Activated CD4-positive, alpha-beta T cell treated with anti-CD3 and anti-CD28 coated beads, Interleukin-2, amount 50 U/mL, for 16 hours (primary cell): ENCODE measurements at places on chromosomes 3 and 15.
A peak's percentile ranks its signal among the peaks of the same experiment; 100 is the strongest.

DNA sequence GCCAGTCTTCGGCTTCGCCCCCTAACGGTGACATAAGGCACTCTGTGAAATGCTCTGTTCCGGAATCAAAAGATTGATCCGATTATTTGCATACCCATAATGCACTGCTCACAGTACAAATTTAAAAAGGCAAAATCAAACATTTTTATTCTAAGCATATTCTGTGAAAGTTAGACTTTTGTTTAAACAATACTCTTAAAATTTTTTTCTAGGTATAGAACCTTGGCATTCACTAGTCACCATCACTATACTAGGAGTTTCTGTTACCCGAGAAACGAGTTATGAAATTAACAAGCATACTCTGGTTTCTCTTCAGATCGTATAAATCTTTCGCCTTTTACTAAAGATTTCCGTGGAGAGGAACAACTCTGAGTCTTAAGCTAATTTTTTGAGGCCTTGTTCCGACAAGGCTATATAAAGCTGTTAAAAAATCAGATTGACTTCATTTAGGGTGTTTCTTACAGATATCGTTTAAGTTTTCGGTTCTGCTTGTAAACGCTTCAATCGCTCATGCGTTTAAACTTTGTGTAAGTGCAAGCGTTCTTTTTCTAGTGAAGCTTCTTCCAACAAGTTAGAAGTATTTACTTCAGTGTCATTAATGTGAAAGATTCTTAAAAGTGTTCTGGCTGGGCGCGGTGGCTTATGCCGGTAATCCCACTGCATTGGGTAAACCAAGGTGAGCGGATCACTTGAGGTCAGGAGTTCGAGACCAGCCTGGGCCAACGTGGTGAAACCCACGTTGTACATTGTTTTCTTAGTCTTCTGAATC lies at the start of gene RNU5B-1:
Gene RNU5B-1, plus strand, starts transcription at position 297 of the 769 bp plus-strand sequence.
- DNase-seq = peak; percentile 95

GRCh38 chr15:52287114-52287513 lies 8.5 kb downstream of the MYO5C start:
- DNase-seq = no peak

DNA sequence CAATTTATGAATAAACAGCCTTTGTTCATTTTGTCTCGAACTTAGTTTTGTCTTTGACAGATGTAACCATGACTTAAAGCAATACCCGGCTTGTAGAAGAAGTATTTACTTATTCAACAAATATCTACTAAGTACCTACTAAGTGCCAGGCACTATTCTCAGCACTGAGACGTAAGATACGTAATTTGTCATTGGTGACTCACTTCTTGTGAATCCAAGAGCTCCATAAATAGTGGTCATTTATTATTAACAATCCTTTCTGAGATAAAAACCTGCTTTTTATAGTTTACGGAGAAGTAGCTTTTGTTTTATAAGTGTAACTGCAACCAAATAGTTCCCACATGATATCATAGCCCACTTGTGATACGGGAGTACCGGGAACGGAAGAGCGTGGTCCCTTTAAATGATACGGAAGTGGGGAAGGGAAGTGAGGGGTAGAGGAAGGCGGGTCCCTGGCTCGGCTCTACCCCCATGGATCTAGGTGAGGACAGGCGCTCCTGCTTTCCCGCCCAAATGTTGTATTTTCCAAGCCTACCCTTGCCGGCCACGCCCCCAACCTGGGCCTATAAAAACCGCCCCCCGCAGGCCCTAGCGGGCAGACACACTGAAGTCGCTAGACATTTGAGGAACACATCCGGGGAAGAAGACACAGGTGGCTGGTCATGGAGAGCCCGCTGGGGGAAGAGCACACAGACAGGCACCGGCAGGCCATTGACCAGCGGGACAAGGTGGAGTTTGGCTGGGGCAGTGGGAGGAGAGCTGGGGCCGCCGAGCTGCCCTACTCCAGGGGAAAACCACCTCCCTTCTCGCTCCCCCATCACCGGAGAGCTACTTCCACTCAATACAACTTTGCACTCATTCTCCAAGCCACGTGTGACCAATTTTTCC lies at the start of gene SAMMSON:
Gene SAMMSON, plus strand, starts transcription at position 594 of the 888 bp plus-strand sequence.
- no peak for DNase-seq

GRCh38 chr15:70195171-70195570 lies 97.5 kb upstream of the TLE3 start:
- no peak for DNase-seq

DNA sequence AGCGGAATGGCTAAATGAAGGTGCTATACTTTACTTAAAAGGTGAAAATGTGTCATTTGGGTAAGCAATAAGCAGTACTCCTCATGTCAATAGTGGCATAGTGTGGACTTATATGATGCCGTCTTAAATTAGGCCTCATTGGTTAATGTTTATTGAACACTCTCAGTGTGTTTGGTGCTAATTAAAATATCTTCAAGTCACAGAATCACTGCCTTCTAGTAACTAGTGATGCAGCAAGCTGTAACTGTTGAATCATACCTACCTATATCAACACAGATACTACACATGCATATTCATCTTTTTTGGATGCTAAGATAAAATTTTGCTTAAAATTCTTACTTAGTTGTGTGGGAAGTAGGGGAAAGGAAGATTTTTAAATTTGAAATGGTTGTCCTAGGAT lies 30.7 kb downstream of the ARHGAP31 start:
- peak; percentile 41 for DNase-seq

GRCh38 chr3:29268651-29269050 lies 12.2 kb upstream of the RBMS3 start:
- no peak for DNase-seq

DNA sequence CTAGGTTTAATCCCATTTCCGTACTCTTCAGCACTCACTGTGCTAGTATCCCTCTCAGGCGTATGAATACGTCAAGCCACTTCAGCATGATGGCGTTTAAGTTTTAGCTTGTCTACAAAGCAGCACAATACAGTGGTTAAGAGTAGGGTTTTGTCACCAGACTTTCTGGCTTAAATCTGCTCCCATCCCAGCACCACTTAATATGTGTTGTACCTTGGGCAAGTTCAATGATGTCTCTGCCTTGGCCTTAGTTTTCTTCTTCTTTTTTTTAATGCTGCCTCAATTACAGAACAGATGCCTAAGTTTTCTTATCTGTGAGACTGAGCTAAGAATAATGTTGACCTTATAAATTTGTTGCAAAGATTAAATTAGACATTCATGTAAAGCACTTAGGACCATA lies 152.9 kb upstream of the CTDSPL start:
- no peak for DNase-seq

DNA sequence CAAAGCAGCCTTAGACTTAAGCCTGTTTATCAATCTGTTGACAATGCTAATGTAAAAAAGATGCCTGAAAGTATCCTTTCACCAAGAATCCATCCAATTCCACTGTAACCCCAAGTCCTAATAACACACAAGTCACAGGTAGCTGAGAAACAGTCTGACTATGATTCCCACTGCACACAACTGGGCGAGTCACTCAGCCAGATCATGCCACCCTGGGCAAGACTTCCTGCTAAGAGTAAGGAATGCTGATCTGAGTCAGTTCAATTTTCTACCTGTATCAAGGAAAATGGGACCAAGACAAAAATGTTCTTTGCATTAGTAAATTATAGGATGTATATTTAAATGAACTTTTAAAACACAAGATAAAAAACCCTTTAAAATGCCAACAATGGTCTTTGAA lies 33.3 kb downstream of the NPTN start:
- no peak for DNase-seq

DNA sequence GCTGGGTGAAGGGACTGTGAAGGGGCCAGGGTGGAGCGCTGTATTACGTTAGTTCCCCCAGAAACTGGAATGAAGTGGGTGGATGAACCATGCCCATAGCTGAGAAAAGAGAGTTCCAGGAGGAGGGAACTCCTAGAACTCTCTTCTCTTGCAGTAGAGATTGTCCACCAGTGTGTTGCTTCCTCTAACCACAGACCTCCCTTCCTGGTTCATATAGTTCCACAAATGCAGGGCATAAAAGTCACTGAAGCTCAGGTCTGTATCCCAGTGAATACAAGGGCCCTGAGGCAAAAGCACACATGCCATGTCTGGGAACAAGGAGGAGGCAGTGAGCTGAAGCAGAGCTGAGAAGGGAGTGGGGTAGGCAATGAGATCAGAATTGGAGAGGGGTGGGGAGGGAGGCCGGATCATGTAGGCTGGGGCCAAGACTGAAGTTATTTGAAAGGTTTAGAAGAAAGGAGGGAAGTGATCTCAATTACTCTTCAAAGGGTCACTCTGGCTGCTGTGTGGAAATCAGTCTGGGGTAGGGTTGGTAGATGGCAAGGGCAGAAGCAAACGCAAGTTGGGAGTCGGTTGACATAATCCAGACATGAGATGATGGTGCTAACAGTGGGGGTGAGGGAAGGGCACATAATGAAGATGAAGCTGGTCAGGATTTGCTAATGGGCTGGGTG lies 6.5 kb downstream of the A4GNT start:
- DNase-seq = no peak

DNA sequence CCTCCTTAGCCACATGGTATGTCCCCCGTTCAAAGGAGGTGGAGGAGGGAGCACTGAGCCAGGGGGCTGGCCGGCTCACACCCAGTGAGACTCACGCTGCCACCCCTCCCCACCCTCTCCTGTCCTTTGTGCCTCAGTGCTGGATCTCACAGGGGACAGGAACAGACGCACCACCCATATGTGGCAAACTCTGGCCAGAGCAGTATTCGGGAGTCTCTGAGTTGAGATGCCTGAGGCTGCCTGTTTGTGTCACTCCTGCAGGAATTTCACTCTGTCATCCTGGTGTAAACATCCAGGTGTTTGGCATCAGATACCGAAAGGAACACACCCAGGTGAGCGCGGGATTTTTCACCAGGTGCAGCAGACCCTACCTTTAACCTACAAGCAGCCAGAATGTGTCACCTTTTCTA lies 25.7 kb downstream of the RGMA start:
- DNase-seq = no peak

DNA sequence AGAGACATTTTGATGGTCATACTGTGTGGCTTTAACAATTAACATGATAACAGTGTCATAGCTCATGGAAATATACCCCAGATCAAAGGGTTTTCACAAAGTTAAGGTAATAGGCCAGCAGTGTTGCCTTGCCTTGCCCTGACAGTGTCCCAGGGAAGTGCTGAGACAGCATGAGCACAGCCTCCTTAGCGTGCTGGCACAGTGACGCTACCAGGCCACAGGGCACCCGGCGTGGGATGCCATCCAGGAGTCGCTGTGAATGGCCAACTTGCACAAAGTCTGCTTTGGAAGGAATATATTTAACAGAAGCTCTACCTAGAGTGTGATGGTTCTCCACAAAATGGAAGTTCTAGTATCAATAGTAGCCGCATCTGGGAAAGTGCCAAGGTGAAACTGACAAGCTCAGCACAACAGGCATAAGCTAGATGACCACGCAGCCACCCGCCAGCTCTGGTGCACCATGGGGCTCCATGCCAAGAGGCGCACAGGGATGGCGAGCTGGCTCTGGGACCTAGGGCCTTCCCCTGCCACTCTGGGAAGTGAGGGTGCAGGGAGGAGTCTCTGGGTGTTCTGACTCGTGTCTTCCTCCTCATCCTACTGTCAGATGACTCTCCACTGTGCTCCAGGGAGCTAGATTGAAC lies 86.2 kb downstream of the GABRB3 start:
- DNase-seq = no peak

GRCh38 chr15:57205996-57206395 lies 170.3 kb upstream of the CGNL1 start:
- no peak for DNase-seq

DNA sequence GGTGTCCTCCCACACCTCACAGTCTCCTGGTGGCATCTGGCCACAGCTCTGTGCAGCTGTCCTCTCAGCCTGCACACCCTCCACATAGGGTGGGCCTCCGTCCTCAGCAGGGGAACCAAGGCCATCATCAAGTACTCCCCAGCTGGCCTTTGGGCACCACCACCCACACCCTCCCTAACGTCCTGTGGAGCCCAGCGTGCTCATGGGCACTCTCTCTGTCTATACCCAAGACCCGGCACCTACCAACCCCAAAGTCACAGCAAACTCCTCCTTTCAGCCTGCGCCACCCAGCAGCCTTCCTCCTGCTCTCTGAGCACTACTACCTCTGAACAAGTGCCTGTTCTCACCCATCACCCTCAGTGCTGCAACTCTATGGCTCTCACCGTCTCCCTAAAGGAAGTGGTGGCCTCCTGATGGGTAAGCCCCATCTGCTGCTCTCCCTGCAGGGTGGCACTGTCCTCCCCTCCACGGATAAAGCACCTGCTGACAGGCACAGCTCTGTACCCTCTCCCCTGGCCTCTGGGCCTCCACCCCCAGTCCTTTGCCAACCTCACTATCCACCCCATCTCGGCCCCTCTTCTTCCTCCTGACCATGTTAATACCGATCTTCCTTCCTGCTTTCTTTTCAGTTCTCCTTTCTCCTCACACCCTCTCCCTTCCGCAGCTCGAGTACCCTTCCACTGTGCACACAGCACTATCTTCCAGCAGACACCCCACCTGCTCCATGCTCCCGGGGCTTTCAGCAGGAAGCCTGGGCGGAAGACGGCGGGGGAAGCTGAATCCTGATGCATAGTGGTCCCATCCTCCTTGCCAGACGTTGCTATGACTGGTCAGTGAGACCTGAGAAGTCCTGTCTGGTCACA lies 31.5 kb downstream of the SLC41A3 start:
- no peak for DNase-seq

- DNase-seq = no peak
Observed at GRCh38 chr15:36653851-36654250, 74.4 kb downstream of the CDIN1 start.

DNA sequence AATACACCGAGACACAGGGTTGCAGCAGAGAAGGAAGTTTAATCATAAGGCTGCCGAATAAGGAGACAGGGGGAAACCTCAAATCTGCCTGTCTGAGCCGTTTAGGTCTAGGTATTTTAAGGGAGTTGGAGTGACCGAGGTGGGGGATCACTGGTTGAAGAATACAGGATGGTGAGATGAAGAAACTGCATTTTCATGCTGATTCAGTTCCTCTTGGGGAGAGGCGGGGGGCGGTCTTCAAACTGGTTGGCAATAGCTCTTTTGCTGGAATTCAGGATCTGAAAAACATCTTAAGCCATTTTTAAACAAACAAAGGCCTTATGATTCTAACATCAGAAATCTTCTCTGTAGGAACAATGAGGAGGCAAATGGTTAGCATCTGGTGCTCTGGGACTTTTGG lies 699.5 kb upstream of the CFAP20DC start:
- no peak for DNase-seq

GRCh38 chr3:171028025-171028778 lies 1.7 kb upstream of the SLC2A2 start:
- DNase-seq = peak; percentile 80

DNA sequence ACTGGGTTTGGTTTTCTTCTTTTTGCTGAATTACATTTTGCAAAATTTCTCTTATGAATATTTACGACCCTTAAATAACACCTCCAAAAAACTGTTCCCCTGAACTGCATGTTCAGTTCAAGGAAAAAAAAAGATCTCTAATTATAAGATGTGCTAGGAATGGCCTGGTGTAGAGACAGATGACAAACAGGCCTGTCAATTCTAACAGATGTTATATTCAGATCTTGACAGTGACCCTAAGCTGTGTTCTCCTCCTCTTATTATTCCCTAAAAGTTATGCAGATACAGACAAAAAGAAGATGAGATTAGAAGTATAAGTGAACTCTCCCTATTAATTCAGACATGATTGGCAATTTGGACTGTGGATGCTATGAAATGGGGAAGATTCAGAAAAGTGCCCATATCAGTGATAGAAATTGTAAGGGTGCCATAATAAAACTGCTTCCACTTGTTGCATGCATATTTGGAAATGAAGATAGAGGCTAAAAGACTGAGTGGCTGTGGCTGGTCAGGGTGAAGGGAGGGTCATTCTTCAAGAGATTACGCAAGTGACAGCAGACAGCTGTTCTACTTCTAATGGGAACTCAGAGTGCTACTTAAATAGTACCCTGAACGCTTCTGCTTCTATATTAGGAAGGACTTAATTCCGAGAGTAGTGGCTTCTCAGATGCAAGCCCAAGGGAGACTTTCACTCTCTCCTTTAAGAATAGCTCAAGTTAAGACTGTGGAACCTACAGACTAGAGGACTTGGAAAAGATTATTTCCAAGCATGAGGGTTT lies 75.5 kb downstream of the ADAMTS9 start:
- DNase-seq = no peak
